Tibial nerve (tissue), 4 donors: ENCODE measurements at places on chromosomes 16 and 17. TPM values are rescaled to one million over a fixed set of nuclear protein-coding genes. Genes with fewer than 3 reads are reported as not detected.

Gene DCXR
- total RNA-seq = 236 TPM

Gene HBQ1
- not detected for total RNA-seq

DNA sequence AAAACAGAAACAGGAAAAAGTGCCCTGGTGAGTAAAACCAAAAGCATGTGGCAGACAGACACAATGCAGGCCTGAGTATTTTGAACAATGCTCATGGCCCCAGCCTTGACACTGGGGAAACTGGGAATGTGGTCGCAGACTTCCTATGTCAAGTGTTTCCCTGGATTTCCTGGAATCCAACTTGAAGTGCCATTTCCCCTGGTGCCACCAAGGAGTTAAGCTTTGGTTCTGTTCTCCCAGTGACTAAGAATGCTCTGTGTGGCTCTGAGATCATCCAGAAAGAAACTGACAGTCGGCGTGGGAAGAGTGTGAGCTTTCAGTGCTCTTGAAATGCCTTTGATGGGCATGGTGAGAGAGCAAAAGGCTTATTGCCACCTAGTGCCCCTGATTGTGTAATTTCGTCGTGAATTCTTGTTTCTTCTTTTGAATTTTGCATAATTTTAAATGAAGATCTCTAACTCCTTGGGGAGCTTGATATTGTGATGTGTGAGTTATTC, 96.0 kb downstream of the YPEL2 start:
- no peak for DNase-seq

- DNase-seq = no peak
Observed at GRCh38 chr17:2954898-2955445, 108.4 kb downstream of the OR1D5 start.
